ENCODE measurements at places on chromosomes 4 and X.

DNA sequence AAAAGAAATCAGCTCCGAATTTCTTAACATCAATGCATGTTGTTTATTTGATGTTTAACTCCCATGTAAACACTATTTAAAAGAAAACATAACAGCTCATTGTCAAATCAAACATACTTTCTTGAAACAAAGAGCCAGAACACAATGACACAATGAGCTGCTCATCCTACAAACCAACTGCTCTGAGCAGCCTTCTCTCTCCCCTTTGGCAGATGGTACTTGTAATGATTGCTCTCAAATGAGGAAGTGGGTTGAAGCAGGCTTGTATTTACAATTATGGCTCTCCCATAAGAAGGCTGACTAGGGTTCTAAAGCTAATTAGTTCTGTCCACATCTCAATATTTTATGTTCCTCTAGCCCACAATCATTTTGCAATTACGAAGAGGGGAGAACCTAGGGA, 637.8 kb upstream of the ADGRL3 start:
- DNase-seq = no peak

GRCh38 chr4:120703908-120704307, 218.6 kb downstream of the PRDM5 start:
- DNase-seq = no peak

- DNase-seq = no peak
Observed at GRCh38 chrX:108028854-108029253, 16.0 kb upstream of the VSIG1 start.

- DNase-seq = no peak
Observed at GRCh38 chr4:6198278-6198677, 2.1 kb downstream of the JAKMIP1 start.

DNA sequence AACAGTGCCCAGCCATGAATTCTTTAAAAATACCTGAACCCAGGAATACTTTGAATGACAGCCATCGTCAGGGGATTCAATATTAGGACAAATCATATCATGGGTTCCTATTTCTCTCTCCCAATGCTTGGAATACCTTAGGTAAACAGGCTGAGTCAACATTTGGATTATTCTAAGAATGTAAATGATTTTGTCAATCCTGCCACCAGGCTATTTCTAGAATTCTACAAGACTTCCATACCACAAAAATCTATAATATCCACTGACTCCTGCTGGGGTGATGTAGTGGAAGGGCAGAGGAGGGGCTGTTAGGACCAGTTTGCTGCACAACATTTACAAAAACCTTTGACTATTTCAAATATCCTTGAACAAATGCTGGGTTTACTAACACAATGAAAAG, 65.2 kb downstream of the IGFBP7 start:
- DNase-seq = no peak

- DNase-seq = no peak
Observed at GRCh38 chr4:66842724-66843088, 702.6 kb downstream of the CENPC start.

DNA sequence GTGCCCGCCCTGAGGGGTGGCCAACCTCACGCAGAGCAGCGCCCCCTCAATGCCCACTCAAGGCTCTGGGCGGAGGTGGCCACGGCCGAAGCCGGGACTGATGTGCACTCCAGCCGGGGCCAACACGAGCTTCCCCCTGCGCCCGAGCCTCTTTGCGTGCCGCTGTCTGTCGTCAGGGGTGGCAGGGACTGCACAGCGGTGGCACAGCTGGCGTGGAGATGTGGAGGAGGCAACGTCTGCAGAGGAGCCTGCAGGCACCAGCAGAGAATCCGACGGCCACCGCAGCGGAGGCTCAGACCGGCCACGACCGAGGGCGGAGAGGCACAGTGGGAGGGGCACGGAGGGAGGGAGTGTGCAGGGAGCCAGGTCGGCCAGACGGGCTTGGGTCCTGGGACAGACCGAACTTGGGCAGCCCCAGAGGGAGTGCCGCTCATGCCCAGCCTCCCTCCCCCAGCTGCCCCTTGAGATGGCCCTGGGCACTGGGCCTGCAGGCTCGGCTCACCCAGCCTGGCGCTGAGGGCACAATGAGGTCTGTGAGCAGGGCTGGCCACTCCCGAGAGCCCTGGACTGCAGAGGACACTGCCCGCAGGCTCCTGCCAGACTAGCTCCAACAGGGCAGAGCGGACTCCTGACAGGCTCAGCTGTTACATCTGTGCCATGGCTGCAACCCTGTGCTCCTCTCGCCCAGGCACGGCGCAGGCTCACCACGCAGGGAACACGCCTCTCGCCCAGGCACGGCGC, 46.5 kb upstream of the CPLX1 start:
- no peak for DNase-seq

GRCh38 chrX:17465201-17465600, 90.2 kb downstream of the NHS start:
- DNase-seq = no peak

DNA sequence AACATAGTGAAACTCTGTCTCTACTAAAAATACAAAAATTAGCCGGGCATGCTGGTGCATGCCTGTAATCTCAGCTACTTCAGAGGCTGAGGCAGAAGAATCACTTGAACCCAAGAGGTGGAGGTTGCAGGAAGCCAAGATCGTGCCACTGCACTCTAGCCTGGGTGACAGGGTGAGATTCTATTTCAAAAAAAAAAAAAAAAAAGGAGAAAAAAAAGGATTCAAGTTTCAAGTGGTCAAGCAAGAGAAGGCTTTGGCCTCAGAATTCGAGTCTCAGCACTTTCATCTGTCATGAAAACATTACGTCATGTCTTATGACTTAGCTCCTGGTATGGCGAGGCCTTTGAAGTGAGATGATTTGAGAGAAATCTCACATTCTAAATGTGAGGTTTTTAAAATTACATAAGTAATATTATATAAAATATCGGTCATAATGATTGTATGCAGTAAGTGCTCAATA, 21.2 kb upstream of the DHRSX start:
- DNase-seq = no peak

DNA sequence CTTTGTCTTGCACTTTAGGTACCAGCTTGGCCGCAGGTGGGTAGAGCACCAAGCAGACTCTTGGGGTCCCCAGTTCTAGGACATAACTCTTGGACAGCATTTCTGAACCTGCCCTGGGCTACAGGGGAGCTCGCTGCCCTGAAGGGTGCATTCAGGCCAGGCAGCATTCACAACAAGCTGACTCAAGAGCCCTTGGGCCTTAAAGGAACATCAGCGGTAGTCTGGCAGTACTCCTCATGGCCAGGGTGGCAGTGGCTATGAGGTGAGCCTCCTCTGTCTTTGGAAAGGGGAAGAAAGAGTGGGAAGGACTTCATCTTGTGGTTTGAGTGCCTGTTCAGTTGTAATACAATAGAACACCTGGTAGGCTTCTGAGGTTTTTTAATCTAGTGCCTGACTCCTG, 24.8 kb upstream of the SMARCA5 start:
- DNase-seq = no peak

GRCh38 chrX:70878902-70879301, 29.6 kb downstream of the TEX11 start:
- DNase-seq = no peak

DNA sequence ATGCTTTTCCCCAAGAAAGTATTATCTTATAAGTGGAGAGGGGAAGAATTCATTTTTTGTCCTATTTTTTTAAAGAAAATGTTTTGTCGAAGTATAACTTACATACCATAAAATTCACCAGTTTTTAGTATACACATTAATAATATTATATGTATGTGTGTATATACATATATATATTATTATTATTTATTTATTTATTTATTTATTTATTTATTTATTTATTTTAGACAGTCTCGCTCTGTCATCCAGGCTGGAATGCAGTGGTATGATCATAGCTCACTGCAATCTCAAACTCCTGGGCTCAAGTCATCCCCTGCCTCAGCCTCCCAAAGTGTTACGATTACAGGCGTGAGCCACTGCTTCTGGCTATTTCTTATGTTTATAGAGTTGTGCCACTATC, 334.1 kb downstream of the ZNF674 start:
- no peak for DNase-seq

- no peak for DNase-seq
Observed at GRCh38 chr4:17595471-17596005, 18.5 kb downstream of the LAP3 start.

- no peak for DNase-seq
Observed at GRCh38 chrX:52574416-52575275, 57.8 kb upstream of the XAGE1B start.

- DNase-seq = no peak
Observed at GRCh38 chrX:130228871-130229270, 39.8 kb downstream of the ZNF280C start.

DNA sequence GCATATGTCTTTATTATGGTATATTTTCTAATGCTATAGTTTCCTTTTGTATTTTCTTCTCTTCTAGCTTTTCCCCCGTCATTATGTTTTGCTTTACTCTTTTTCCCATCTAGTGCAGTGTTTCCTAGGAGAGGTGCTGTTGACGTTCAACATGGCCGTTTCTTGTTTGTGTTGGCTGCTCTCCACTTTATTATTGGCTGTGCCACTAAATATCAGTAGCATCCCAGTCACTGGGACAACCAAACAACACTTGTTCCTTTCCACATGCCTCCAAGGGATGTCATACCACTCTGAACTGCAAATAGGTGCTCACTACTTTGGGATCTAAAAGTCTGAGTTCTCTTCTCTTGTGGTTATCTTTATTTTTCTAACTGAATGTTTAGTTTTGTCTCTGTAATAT, 26.5 kb downstream of the GBA3 start:
- DNase-seq = no peak

- DNase-seq = no peak
Observed at GRCh38 chrX:5586726-5587125, 641.9 kb downstream of the NLGN4X start.

DNA sequence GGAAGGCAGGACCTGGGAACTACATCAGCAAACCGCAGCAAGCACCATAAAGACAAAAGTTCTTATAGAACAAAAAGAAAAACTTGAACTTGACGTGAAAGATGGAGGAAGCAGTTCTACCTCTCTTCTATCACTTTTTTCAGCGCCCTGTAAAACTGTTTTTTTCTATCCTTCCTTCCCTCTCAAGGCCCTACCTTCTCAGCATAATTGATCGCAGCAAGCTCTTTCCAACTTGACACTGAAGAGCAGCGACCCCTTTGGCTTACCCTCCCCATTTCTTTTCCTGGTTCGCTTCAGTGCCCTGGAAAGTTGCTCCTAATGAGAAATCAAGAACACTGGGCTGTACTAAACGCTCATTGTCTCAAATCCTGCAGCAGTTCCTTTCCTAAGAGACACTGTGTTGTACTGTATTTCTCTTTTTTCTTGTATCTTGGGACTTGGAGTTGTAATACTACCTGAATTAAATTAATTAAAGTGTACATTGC, 150.6 kb upstream of the SLC4A4 start:
- DNase-seq = no peak

DNA sequence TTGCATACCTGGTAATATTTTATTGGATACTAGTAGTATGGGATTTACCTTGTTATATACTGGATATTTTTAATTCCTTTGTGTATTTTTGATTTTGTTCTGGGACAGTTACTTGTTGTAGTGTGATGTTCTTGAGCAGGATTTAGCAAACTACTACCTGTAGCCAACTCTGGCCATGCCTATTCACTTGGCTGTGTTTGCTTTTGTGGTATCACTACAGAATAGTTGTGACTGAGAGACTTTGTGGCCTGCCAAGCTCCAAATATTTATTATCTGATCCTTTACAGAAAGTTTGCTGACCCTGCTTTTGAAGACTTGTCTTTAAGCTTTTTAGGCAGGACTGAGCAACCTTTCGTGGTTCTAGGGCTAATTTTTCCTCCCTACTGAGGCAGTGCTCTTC, 17.8 kb downstream of the ZCCHC4 start:
- no peak for DNase-seq

GRCh38 chr4:100566396-100566795, 48.6 kb upstream of the EMCN start:
- no peak for DNase-seq

DNA sequence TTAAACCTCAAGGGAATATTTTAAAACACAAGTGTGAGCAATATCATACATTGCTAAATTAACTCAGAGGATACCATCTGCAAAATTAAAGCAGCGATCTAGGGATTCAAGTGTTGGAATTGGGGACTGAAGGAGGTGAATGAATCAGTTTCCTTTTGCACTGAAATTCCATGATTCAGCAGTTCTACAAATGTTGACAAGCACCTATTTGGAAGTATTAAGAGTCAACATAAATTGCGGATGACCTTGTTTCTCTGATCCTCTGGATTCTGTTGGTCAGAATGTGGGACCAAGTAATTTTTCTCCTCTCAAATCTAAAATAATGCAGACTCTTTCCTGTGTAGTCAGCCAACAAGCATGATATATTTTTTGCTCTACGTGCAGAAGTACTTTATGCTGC, 78.8 kb downstream of the LDB2 start:
- DNase-seq = no peak

DNA sequence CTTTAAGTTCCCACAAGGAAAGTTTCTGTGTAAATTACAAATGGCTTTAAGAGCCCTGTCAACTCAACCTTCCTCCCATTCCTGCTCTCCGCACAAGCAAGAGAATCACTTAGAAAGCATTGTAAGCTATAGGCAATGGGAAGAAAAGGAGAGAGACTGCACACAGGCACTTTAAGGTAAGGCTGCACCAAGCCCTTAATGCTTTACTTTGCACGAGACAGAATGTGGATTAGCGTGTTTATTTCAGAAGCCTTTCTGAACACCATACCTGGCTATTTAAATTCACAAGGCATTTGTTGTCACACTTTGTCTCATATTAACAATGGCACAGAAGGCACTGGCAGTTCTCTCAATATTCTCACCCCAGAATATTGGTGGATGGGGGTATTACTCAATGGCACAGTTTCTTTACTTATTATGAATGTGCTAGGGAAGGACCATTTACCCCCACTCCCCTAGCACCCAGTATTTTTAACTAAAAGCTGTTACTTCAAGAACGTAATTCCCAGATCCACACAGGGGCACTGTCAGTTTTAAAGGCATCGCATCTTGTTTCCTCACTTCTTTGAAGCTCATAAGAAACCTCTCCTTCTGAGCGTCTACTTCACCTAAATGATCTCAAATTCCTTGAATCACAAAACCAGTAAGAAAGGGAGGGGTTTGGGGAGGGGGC, 150.0 kb downstream of the MAML3 start:
- no peak for DNase-seq

- no peak for DNase-seq
Observed at GRCh38 chr4:46894826-46895225, 14.2 kb downstream of the COX7B2 start.

- DNase-seq = no peak
Observed at GRCh38 chrX:133306316-133306715, 88.2 kb upstream of the TFDP3 start.

- no peak for DNase-seq
Observed at GRCh38 chr4:165686756-165687155, 186.3 kb upstream of the TLL1 start.

DNA sequence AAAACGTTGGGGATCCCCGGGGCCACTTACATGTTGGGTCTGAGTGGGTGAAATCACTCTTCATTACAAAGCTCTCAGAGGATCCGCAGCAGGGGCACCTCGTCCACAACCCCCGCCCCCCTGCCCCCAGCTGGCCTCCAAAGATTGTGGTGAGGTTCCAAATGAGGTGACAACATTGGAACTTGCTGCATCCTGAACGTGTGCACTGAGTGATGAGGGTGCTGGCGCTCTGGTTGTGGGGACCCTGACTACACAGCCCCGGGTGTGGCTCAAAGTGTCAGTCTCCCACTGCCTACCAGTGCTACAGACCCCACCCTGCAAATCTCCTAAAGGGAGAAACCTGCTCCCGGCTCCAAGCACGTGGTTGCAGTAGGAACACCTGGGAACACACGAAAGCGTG, 111.9 kb downstream of the PHKA2 start:
- DNase-seq = no peak

- DNase-seq = no peak
Observed at GRCh38 chr4:119678761-119679160, 50.2 kb upstream of the PDE5A start.
